ENCODE measurements at places on chromosomes 1 and 21. TPM values are rescaled to one million over a fixed set of nuclear protein-coding genes. Genes with fewer than 3 reads are reported as not detected.

DNA sequence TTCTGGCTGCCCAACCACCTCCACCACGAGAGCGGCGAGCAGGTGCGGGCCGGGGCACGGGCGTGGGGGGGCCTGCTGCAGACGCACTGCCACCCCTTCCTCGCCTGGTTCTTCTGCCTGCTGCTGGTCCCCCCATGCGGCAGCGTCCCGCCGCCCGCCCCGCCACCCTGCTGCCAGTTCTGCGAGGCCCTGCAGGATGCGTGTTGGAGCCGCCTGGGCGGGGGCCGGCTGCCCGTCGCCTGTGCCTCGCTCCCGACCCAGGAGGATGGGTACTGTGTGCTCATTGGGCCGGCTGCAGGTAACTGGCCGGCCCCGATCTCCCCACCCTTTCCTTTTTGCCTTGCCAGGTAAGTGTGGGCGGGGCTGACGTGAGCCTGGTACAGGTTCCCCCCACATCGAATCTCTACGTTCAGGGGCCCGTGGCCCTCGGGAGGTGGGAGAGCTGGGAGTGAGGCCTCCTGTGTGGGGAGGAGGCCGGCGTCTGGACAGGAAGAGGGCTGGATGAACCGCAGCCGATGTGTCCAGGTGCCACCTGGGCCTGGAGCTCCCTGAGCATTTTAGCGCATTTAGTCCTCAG, 51.7 kb downstream of the COL18A1 start:
- no peak for DNase-seq

DNA sequence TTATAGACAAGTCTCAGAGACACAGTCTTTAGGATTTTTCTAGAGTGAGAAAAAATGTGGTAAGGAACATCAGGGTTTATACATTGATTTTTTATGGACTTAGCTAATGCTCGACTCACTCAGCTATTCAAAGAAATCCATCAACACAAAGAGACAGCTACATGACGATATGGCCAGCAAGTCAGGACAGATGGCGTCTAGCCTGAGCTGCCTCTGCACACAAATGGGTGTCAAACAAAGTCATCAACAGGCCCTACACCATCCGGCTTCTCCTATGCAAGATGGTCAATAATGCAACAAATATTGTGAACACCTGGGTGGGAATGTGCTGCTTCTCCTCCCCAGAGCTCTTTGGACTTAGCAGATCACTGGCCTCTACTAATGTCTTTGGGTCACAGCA, 13.3 kb upstream of the ERICH3 start:
- DNase-seq = no peak

GRCh38 chr1:227891223-227891954, 56.3 kb downstream of the WNT9A start:
- peak; percentile 0 for DNase-seq

DNA sequence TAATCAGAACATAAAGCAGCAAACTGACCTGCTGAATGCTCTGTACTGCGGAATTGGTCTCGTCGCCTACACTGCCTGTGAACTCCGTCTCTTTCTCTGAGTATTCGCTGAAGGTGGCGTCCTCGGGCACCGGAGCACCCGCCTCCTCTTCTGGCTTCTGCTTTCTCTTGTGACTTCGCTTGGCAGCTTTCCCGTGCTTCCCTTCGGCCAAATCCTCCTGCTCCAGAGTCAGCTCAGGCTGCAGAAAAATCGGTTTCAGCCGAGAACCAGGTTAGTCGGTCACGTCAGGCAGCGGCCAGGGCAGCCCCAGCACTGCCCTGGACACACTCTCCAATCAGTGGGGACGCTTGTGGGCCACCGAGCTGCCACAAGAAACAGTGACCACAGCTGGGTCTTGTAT, 35.8 kb upstream of the RIPK4 start:
- DNase-seq = no peak

- no peak for DNase-seq
Observed at GRCh38 chr21:27647921-27648320, 681.0 kb upstream of the ADAMTS5 start.

- no peak for DNase-seq
Observed at GRCh38 chr1:29460041-29460610, 223.8 kb downstream of the PTPRU start.

- DNase-seq = peak; percentile 87
Observed at GRCh38 chr1:27589841-27590426, 14.0 kb downstream of the AHDC1 start.

GRCh38 chr1:182113879-182114626, 52.5 kb upstream of the ZNF648 start:
- no peak for DNase-seq

- DNase-seq = no peak
Observed at GRCh38 chr1:224543453-224543852, 72.7 kb upstream of the CNIH3 start.

GRCh38 chr1:6985549-6986276, 200.5 kb downstream of the CAMTA1 start:
- DNase-seq = no peak

DNA sequence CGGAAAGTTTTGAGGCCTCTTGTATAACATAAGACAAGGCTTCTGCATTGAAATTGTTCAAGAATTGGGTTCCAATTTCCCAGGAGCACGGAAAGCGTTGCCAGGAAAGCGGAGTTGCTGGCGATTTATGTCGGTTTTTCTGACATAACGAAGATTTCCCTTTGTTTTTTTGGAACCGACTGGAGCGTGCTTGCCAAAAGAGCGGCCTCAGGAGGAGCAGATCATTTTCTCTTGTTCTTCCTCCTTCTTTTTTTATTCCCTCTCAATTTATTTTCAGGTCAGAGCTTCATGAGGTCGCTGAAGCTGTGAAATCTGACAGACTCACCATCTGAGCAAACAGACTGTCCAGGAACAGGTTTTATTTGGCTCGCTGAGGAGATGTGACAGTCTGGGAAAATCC, 275.5 kb downstream of the CAMTA1 start:
- DNase-seq = no peak

- DNase-seq = no peak
Observed at GRCh38 chr21:45179568-45180245, 105.3 kb downstream of the ADARB1 start.

DNA sequence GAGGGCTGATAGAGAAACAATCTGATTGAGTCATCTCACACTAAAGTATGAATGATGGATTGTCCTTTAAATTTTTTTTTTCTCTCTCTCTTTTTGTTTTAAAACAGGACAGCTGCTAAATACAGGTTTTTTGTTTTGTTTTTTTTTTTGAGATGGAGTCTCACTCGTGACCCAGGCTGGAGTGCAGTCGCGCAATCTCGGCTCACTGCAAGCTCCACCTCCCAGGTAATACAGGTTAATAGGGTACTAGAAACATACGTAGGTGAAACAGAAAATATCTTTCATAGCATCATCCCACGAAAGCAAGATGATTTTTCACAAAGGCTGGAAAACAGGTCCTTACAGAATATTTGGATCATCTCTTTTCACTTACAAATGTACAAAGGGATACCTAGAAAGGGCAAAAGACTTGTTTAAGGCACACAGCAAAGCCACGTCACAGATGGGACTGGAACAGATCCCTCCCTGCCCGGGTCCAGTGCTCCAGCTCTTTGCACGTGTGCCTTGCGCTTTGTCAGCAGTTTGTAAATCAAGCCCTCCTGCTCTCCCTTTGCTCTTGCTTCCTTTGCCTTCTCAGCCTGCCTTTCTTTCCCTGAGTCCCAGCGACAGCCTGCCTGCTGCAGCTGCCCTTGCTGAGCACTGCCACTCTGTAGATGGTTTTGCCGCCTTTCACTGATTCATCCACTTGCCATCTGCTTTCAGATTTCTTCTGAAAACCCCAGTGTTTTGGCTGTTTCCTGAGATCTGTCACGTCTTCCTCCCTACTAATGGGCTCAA, 171.3 kb upstream of the BEND5 start:
- DNase-seq = no peak

DNA sequence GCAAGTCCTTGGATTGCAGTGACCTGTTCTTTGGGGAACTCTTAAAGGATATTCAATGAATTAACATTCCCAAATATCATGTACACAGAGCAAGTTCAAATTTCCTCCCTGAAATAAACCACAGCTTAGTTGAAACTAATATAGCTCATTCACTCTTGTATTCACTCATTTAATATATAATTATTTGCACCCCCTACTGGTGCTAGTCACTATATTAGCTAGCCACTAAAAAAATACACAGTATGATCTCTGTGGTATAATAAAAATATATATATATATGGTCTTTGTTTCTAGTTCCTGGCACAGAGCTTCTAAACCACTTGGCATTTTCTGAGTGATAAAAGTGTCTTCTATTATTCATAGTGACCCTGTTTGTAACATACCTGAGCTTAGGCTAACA, 177.3 kb upstream of the LYPLAL1 start:
- no peak for DNase-seq

- no peak for DNase-seq
Observed at GRCh38 chr21:30257773-30258172, 25.0 kb downstream of the KRTAP24-1 start.

DNA sequence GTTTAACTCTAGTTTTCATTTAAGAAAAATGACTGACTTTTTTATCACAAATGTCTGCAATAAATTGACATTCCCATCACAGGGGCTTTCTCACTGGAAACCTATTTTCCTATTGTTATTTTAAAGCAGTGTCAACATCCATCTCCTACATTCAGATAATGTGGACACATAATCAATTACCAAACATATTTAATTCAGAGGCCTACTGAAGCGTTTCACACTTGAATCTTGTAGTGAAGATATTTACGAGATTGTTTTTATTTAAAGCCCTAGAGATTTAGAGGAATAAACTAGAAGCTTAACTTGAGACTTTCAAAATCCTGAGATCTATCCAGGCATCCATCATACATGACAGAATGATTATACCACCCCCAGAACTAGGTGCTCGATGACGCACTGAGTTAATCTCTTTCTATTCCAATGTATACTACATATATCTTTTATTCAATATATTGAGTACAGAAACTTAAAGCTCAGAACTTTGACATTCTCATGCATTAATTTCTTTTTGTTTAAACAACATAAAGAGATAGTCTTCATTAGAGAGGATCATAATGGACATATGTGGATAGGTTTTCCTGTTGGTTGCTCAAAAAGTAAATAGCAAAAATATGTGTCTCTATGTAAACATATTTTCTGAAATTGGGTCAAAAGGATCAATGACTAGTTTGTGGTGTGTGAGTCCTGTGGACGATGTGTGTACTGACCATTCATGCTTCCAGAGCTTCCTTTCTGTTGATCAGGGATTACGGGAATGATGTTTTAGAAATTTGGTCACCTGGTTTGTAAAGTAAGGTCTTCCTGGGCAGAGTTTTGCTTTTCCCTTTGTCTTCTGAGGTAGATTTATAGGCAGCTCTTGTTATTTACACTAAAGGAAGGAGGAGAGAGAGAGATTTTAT, 171.5 kb upstream of the HMCN1 start:
- no peak for DNase-seq

GRCh38 chr21:34846601-34847112, 177.9 kb downstream of the CLIC6 start:
- DNase-seq = peak; percentile 53

DNA sequence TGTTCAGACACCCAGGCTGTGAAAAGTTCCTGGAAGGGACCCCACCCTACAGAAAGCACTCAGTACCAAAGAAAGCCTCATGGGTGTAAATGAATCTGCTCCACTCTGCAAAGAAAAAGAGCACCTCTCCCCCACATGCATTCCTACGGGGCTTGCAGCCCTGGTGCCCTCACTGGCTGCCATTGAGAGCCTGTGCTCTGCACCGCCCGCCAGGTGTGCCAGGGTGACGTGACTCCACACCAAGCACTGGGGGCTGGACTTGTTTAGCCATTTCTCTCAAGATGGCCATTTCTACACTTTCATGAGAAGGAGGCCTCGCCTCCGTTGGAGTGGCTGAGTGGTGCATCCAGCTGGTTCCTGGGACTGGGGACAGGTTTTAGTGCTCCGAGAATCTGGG, 380.5 kb upstream of the VAMP3 start:
- no peak for DNase-seq

DNA sequence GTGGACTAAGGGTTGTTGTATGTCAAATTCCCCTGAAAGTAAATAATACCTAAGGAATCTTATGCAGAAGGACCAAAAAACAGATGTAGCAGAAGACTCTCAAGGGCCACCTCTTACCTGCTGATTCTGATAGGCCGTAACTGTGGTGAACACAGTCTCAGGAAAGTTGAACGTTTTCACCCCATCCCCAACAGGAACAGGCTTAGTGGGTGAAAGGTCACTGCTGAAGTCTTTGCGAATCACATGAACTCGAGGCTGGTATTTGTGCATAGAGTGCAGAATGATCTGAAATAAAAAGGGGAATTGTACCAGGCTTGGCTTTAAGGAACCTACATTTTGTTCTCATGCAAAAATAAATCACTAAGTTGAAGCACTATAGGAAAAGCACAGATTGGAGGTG, 64.8 kb downstream of the TBX15 start:
- no peak for DNase-seq

Gene BACH1
- total RNA-seq = 13.1 TPM

Gene SRGAP2B
- 5.6 TPM for total RNA-seq

Gene IL22RA1
- 0.86 TPM for total RNA-seq

Gene ZFP69
- 2.8 TPM for total RNA-seq

Gene ADGRB2
- 3.4 TPM for total RNA-seq

Gene C1orf210
- total RNA-seq = not detected
